ENCODE measurements at places on chromosomes 7 and 10.

DNA sequence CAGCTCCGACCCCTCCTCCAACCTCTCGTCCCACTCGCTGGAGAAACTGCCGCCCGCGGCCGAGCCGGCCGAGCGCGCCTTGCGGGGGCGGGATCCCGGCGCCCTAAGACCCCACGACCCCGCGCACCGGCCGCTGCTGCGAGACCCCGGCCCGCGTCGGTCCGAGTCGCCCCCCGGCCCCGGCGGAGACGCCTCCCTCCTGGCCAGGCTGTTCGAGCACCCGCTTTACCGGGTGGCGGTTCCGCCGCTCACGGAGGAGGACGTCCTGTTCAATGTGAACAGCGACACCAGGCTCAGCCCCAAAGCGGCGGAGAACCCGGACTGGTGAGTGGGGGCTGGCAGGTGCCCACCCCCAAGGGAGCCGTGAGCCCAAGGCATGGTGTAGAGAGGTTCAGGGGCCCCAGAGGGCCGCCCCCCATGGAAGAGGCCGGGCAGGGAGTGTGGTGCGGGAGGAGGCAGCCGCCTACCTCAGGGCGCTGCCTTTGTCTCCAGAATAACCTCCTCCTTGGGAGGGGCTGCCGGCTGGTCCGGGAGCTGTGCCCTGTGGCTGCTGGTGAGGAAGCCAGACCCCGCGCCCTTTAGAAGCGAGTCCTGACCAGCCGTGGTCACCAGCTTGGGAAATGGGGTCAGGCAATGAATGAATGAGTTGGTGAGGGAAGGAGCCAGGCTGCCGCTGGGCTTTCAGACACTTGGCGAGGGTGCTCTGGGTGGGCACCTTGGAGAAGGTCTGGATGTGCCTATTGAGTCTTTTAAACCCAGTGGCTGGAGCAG is 1.3 kb downstream of the FAM20C start:
- DNase-seq = no peak

GRCh38 chr7:109282726-109283125 is 713.1 kb downstream of the DNAJB9 start:
- no peak for DNase-seq

- no peak for DNase-seq
Observed at GRCh38 chr10:124649214-124649613, 95.0 kb downstream of the FAM53B start.

GRCh38 chr7:24882989-24883621 is 96.9 kb downstream of the OSBPL3 start:
- no peak for DNase-seq

- DNase-seq = no peak
Observed at GRCh38 chr7:28029051-28029450, 151.5 kb downstream of the JAZF1 start.

GRCh38 chr10:32961895-32962369 is 3.9 kb upstream of the ITGB1 start:
- no peak for DNase-seq

DNA sequence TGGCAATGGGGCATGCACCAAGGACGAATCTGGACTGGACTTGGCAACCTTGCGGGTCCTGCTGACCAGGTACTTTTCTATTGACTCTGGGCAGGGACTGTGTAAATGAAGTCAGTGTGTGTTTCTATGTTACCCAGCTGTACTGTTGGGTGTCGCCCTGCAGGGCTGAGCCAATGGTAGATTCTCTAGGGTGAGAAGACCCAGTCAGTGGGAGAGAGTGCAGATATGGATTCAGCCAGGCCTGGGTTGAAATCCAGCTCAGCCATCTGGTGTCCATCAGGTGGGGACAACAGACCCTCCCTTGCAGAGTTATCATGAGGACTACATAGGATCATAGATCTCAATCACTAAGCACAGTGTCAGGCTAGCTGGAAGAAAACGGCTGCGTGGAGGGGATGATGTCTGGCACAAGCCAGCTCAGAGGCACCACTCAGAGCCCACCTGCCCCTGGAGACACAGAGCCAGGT is 4.9 kb upstream of the PPIF start:
- no peak for DNase-seq

DNA sequence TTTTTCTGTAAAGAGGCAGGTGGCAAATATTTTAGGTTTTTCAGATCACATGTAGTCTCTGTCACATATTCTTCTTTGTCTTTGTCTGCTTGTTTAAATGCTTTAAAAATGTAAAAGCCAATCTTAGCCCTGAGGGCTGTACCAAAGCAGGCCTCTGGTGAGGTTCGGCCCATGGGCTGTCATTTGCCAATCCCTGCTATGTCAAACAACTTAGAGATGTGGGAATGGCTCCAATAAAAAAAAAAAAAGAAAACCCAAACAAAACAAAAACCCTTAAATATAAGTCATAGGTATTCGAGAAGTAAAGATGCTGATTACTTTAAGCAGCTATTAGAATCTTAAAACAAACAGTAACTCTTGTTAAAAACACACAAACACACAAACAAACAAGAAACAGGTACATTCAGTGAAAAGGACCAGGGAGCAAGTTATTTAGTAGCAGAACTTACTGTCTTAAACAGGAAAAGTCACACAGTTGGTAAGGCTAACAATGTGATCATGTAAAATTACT is 61.4 kb upstream of the NAMPT start:
- no peak for DNase-seq

- DNase-seq = no peak
Observed at GRCh38 chr7:153084278-153084677, 324.7 kb downstream of the ACTR3B start.

DNA sequence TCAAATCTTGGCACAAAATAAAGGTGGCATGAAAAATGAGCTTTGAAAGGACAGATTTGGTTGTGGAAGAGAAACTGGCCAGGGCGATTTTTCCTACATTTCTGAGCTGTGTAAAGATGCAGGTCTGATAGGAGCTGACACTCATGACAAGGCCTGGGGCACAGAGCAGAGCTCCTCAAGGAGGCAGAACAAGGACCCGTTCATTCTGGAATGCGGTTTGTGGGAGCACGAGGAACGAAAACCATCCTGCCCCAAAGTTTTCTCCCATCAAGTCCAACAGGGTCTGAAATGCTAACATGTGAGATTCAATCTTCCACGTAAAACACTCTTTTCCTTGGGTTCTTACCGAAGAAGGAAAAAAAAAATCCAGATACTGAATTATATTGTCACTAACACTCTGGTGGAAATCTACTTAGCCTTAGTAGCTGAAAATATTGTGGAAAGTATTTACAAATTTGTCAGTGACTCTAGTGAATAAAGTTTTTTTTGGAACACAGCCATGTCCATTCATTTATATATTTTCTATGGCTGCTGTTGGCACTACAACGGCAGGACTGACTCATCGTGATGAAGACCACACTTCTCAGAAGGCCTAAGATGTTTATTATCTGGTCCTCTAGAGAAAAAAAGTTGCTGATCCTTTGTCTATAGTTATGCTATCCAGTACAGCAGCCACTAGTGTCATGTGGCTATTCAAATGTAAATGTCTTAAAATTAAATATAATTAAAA is 215.7 kb downstream of the BAMBI start:
- no peak for DNase-seq

DNA sequence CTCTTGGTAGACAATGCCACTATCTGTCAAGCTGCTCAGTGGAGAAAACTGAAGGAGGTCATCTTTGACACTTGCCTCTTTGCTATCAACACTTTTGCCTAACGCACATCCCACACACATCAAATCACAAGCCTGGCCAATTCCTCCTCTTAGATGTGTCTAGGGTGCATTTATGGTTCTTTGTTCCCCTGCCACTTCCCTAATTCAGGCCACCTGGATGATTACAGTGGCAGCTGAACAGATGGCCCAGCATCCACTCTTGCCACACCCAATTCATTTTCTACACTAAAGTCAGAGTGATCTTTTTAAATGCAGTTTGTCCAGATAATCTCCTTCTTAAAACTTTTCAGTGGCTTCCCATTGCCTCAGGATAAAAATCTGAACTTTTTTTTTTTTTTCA is 58.6 kb downstream of the LAMB4 start:
- DNase-seq = no peak

DNA sequence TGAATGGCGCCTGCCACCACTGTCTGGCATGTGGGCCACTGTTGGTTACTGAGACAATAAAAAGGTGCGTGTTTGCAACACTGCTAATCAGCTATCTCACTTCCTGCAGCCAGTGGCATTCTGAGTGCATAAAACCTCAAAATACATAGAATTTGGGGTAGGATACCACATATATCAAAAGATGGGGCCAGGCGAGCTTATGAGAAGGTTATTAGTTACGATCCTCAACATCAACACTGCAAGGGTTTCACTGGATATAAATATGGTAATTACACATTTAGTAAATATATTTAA is 200.2 kb downstream of the WDR37 start:
- no peak for DNase-seq

- no peak for DNase-seq
Observed at GRCh38 chr7:88772776-88773175, 13.3 kb downstream of the ZNF804B start.

GRCh38 chr10:137606-138005 is 2.4 kb downstream of the ZMYND11 start:
- DNase-seq = no peak

DNA sequence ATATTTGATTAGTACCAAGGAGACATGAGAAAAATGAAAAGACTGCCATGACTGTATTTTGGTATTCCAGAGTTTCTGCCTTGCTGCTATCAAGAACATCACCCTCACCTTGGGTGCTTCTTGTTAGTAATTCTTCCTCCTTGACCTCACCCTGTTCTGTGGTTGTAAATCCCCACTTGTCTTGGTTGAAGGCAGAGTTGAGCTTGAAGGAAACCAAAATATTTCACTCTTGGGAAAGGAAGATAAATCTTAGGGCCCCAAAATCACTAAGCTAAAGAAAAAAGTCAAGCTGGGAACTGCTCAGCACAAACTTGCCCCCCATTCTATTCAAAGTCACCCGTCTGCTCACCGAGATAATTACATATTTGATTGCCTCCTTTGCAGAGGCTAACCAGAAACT is 20.6 kb upstream of the AKR1C3 start:
- no peak for DNase-seq

DNA sequence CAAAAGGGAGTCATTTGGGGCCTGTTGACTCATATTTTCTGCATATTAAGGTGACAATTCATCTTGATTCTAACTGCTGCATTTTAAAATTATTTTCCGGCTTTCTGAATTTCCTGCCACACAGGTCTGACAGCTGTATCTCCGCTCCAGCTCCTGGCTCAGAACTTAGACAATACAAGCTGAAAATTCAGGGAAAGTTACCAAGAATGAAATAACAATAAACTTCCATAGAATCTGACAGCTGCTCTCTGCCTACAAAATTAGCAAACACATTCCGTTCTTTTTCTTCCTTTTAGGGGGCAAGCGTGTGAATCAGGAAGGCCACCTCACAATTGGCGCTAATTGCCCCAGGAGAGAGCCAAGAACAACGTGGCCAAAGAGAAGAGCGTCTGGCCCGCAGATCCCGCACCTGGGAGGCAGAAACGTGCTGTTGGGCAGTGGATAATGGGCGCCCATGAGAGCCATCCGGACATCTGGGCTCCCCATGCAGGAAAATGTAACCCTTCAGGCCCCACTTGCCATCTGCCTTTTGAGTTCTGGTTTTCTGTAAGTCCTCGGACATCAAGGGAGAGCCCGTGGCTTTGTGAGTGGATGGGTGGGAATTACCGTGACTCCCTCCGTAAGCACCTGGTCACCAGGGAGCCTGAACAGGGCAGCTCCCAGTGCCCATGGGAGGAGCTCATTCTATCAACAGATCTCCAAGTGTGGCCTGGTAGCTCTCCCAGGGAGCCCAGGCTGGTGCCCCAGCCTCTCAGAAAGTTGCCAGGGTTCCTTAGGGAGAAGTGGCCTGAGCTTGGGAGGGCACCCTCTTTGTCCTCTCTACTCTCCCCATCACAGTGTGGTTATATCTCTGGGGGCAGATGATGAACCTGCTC is 5.0 kb downstream of the CLRN3 start:
- no peak for DNase-seq

- DNase-seq = no peak
Observed at GRCh38 chr7:83415840-83416239, 233.1 kb downstream of the SEMA3E start.

- DNase-seq = no peak
Observed at GRCh38 chr7:18520450-18521235, 25.1 kb downstream of the HDAC9 start.

DNA sequence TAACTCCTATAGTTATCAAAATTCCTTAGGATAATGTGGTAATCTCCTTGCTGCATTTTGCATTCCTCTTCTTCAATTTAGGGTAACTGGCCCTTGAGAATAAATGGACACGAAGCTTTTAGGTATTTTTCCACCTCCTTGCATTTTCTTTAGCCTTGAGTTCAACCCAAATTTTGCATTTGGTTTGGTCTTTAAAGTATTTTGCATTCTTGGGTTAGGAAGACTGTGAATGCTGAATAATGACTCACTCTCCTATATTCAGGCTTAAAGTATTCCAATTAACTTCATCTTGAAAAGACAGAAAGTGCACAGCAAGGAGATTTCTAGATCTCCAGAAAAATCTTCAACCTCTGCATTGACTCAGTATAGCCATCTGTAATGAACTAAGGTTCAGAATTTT is 47.3 kb downstream of the TFPI2 start:
- no peak for DNase-seq

GRCh38 chr7:79282070-79282694 is 171.3 kb downstream of the MAGI2 start:
- no peak for DNase-seq

- no peak for DNase-seq
Observed at GRCh38 chr7:5418285-5418582, 5.4 kb downstream of the TNRC18 start.

- no peak for DNase-seq
Observed at GRCh38 chr10:10925667-10926066, 92.0 kb upstream of the CELF2 start.

- no peak for DNase-seq
Observed at GRCh38 chr10:35316218-35316967, 19.9 kb upstream of the CCNY start.

DNA sequence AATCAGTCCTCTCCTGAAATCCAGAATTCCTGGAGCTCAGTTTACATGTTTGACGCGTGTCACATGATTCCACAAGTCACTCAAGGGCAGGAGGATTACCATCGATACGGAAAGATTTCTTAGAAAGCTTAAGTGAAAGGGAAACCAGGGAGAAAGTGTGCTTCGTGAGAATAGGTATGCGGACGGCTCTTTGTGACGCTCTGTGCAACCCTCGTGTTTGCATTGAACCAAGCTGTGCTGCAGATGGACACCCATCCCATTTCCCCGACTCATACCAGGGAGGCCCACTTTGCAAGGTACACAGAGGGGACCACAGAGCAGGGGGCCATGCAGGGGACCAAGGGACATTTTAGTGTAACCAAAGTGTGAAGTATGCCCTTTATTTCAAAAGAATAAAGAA is 43.2 kb downstream of the IKZF1 start:
- no peak for DNase-seq

- no peak for DNase-seq
Observed at GRCh38 chr10:101453791-101454718, 100.1 kb downstream of the BTRC start.

DNA sequence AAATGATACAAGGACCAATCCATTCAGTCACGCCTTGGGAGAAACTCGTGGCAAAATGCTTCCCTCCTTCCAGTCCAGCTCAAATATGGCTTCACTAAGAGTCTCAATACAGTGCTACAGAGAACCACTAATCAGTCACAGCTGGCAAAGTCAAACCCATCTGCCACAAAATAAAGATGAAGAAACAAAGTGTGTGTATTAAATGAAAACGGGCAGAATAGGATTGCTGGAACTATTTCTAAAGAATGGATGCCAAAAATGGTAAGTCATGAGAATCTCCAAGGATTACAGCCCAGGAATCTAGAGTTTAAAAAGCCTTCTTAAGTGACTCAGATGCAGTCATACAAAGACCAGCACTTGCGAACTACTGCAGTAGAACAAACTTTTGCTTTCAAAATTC is 61.9 kb downstream of the CACUL1 start:
- DNase-seq = no peak

Data from activated T-cell treated with anti-CD3 and anti-CD28 coated beads for 4 hours (primary cell).